ENCODE measurements at places on chromosomes 12 and 14.

- no peak for DNase-seq
Measured at GRCh38 chr14:63726499-63726898, 1.4 kb downstream of the SGPP1 start.

DNA sequence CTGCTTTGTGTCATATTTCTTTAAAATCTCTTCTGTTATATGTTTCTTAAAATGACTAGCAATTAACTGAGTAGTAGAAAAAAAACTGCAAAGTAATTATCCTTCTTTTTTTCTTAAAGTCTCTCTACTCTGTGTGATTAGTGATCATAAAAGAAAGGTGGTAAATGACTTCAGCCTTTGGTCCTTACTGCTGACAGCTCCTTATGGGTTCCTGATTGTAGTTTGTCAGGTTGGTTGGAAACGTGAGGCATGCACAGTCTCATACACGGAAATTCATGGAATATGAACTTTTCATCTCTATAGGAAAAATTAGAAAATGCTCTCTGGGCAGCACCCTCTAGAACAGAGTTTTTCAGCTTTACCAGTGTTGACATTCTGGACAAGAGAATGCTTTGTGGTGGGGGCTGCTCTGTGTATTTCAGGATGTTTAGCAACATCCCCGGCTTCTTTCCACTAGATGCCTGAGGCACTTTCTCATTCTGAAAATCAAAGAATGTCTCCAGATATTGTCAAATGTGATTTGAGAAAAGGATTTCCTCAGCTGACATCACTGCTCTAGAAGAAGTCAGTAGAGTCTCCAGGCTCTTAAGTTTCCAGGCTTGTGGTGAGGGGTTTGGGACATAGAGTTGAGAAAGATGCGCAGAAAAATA is 121.0 kb downstream of the PIK3C2G start:
- no peak for DNase-seq

DNA sequence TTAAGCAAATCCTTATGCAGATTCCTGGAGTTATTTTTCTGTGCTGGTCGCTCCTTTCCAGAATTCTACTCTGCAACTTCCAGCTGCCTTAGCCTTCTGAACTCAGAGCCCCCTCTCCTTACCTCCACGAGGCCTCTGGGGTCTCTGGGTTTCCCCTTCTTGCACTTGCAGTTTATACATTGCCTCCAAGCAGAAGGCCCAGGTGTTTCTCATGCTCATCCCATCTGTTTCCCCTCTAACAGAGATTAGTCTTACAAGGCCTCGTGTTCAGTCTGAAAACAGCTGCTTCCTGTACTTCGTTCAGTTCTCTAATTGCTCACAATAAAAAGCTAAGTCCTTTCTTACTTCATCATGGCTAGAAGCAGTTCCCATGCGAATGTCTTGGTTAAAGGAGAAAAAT is 134.4 kb upstream of the FGD4 start:
- DNase-seq = no peak

DNA sequence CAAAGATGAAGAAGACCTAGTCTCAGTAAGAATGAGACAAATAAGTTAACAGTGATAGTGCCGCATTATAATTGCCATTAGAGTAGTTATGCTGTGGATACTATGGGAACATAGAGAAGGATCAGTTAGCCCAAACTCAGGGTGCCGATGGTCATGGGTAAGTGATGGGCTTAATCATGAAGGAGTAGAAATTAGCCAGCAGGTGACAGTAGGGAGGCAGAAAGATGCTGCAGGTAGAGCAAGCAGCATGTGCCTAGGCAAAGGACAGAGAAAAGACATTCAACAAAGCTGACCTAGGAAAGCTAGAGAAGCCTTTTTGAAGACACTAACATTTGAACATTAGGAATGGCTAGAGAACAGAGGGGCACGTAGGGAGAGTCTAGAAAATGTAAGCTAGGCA is 30.6 kb upstream of the PTPRQ start:
- DNase-seq = no peak

DNA sequence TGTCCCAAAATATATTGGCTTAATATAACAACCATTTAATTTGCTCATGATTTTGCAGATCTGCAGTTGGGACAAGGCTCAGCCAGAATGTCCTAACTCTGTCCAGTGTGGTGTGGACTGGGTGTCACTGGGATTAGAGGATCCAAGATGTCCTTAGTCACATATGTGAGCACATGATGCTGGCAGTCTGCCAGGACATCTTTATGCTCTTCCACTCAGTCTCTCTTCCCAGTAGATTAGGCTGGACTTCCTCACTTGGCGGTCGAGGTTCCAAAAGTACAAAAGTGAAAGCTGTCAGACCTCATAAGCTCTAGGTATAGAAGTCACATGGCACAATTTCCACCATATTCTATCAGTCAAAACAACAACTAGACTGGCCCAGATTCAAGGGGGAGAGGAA is 167.9 kb upstream of the NTF3 start:
- DNase-seq = no peak

- DNase-seq = no peak
Measured at GRCh38 chr12:86091681-86092080, 164.5 kb downstream of the MGAT4C start.

DNA sequence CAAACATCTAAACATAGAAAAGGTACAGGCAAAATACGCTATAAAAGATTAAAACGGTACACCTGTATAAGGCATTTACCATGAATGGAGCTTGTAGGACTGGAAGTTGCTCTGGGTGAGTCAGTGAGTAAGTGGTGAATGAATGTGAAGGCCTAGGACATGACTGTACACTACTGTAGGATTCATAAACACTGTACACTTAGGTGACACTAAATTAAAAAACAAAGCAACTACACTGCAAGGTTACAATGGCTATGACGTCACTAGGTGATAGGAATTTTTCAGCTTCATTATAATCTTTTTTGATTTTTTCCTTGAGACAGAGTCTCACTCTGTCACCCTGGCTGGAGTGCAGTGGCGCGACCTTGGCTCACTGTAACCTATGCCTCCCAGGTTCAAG is 269.2 kb downstream of the KSR2 start:
- no peak for DNase-seq

- DNase-seq = no peak
Measured at GRCh38 chr14:52073251-52073650, 4.4 kb upstream of the NID2 start.

DNA sequence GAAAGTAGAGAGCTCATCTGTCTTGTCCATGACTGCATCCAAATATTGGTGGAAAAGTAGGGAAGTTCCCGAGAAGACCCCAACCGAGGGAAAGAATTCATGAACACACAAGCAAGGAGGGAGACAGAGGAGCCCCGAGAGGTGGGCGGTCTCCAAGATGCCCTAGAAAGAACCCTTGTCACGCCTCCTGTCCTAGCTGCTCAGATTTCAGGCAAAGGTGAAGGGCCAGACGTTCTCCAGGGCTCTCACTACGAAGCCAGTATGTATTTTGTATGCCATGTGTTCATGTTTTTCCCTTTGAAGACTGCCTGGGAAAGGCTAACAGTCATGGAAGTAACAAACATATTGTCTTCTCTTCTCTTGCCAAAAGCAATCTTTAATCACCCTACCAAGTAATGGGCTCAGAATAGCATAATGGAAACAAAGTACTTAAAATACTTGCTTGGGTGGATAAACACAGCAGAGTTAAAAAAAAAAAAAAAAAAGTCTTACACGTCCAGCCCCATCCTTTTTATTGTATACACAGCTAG is 99.2 kb upstream of the TBX3 start:
- DNase-seq = no peak

DNA sequence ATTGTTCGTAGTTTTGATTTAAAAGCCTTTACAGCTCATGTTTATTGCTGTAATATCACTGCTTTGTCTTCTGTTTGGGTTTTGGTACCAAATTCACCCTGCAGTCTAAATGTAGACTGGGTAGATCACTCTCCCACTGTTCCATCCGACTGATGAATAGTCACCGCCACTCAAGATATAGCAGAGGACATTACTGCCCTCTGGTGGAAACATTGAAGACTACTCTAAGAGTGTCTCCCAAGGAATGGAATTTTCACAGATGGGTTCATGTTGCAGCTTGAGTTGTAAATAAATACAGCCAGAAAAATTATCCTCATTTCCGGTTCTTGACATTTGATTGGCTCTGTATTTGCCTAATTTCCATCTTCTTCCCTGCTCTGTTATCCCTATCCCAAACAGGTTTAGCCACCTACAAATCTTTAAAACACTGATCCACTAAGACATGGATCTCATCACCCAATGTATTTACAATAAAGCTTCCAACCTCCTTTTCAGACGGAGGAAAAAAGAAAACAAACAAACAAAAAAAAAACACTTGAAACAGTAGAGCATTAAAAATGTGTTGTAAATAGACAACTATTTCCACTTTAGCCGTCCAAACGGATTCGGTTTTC is 198.3 kb upstream of the CPNE8 start:
- DNase-seq = peak; percentile 63

DNA sequence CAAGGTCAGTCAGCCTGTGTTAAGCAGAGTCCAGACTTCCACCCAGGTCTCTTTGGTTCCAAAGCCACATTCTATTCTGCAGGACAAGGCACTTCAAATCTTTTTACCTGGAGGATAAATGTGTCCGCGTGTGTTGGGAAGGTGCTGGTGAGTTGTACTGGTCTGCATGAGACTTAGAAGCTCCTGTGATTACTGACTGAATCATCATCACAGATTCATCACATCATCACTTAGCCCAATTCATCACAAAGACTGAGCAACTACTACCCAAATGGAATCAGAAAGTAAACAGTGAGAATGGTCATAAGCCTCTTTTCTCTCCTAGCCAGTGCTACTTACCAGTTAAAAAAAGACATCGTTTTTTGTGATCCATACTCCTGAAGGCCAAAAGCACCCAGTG is 5.3 kb downstream of the SLC15A5 start:
- DNase-seq = no peak

DNA sequence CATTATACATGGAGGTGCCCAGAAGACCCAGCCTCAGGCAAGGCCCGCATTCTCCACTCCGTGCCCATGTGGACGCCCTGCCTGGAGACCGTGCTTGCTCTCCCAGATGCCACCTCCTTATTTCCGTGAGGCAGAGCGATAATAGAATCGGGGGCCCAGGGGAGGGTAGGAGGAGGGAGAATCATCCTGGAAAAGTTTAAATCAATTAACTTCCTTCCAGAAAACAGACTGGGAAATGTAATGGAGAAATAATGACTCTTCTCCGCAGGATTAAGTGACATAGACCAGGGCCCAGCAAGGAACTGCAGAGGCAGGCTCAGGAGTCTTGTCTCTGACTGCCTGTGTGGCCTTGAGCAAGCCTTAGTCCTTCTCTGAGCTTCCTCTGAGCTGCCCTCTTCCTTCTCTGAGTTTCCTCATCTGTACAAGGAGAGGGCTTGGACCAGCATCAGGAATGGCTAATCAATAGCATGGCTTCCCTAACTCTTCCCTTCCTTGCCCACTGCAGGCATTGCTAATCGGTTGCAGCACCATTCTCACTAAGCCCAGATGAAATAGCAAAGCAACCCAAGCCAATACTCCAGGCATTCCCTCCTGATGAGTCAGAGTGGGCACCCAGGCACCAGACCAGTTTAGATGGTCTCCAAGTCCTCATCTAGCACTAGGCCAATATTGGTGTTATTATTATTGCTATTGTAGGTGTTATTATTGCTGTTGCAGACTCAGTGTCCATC is 11.3 kb upstream of the FAM222A start:
- no peak for DNase-seq

GRCh38 chr14:99971941-99972747 is 93.1 kb upstream of the EVL start:
- no peak for DNase-seq

DNA sequence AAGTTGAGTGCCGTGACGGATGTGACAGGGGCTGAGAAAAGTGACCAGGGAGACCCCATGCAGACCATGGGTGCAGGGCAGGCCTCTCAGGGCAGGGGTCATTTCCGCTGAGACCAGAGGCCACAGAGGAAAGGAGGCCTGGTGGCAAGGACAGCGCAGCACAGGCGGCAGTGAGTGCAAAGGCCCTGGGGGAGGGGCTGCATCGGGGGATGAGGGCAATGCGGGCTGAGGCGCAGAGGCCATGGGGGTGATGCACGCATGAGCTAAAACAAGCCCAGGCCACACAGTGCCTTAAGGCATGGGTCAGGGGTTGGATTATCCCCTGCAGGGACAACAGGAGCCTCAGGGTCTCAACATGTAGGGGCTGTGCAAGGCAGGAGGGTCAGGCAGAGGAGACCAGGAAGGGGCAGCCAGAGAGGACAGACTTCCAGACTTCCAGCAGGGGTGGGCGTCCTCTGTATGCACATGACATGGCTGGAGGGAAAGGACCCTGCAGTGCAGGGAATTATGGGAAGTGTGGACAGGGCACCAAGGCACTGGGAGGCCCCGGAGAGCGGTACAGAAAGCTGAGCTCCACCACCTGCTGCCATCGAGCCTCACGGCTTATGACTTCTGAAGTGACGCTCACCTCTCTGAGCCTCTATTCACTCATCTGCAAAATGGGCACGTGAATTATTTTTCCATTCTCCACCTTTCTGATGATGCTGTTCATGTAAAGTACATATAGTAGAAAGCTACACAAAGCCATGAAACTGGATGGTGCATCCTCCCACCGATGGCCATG is 27.3 kb downstream of the RILPL1 start:
- no peak for DNase-seq

DNA sequence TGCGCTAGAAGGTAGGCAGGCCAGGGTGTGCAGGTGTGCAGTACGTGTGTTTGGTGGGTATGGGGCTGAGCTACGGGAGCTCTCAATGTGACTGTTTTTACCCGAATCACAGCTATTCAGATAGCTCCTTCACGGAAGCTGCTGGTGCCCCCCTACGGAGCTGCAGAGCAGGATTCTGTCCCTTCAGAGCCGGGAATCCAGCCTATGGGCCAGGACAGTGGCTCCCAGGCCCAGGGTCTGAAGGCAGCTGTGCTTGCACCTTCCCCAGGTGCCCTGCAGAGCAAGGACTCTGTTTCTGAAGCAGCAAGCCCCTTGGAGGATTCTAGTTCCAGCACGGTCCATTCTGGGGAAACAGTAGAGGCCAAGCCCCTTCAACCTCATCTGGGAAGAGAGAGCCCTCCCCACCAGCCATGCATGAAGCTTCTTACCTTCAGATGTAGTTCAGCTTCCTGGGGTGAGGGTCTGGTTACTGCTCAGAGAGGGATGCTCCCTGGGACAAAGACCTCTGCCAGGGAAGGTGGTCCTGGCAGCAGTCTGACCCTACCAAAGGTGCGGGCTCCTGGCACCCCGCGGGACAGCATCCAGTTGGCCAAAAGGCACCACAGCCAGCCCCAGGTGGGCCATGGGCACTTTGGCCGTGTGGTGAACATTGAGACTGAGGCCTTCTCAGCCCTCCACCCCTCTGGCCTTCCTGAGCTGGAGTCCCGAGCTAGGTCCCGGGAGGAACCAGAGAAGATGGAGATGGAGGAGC is 29.1 kb downstream of the PLEKHH1 start:
- no peak for DNase-seq

DNA sequence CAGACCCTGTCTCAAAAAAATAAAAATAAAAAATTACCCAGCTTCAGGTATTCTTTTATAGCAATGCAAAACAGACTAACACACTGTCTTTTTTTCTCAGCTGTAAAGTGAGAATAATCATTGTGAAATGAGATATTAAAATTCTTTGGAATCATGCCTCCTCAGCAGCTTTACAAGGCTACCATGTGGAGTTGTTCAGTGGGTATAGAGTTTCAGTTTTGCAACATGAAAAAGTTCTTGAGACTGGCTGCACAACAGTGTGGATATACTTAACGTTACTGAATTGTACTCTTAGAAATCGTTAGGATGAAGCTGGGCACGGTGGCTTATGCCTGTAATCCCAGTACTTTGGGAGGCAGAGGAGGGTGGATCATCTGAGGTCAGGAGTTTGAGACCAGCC is 15.7 kb upstream of the MAPKAPK5 start:
- DNase-seq = no peak
